Body of pancreas (tissue), 4 donors: ENCODE measurements at places on chromosomes 1 and 21. TPM values are rescaled to one million over a fixed set of nuclear protein-coding genes. Genes with fewer than 3 reads are reported as not detected.

ARTN gene
- total RNA-seq = 1.3 TPM

TCHH gene
- under 0.01 TPM for total RNA-seq

CD1B gene
- total RNA-seq = not detected

SRSF4 gene
- 58.3 TPM for total RNA-seq

KCNA2 gene
- 1.3 TPM for total RNA-seq

IGSF5 gene
- total RNA-seq = 2.6 TPM

AJAP1 gene
- 2.9 TPM for total RNA-seq

GRIK1 gene
- 0.66 TPM for total RNA-seq

CYP2J2 gene
- total RNA-seq = 4.9 TPM

YARS1 gene
- total RNA-seq = 76.8 TPM

GUCA2B gene
- total RNA-seq = not detected

HES2 gene
- total RNA-seq = 0.26 TPM

DTL gene
- under 0.01 TPM for total RNA-seq

TFF1 gene
- total RNA-seq = 66.4 TPM

LCE1F gene
- total RNA-seq = not detected

TRNP1 gene
- 32.6 TPM for total RNA-seq

TFAP2E gene
- not detected for total RNA-seq

TTC22 gene
- 12.2 TPM for total RNA-seq

SLC66A1 gene
- 9.6 TPM for total RNA-seq

OR2G2 gene
- not detected for total RNA-seq

SYT14 gene
- not detected for total RNA-seq

ZNF697 gene
- 8.6 TPM for total RNA-seq

CRP gene
- 0.33 TPM for total RNA-seq

CLEC20A gene
- total RNA-seq = not detected

PROK1 gene
- 0.26 TPM for total RNA-seq

ARHGAP29 gene
- 20.1 TPM for total RNA-seq

C1QA gene
- total RNA-seq = 68.0 TPM

OLIG2 gene
- not detected for total RNA-seq

CELA3B gene
- total RNA-seq = 12,815 TPM

LAMC1 gene
- total RNA-seq = 96.6 TPM

ACTL8 gene
- total RNA-seq = not detected

KCNQ4 gene
- 4.0 TPM for total RNA-seq

DFFA gene
- 13.5 TPM for total RNA-seq

HLCS gene
- 27.2 TPM for total RNA-seq
